ENCODE measurements at places on chromosomes 5 and 9.

GRCh38 chr5:51500-51823 lies 40.5 kb upstream of the PLEKHG4B start:
- DNase-seq: no peak

- DNase-seq: no peak
Observed at GRCh38 chr9:123957731-123958130, 27.8 kb upstream of the DENND1A start.

- no peak for DNase-seq
Observed at GRCh38 chr5:1929108-1929991, 46.6 kb upstream of the IRX4 start.

- no peak for DNase-seq
Observed at GRCh38 chr9:138042640-138043039, 165.1 kb downstream of the CACNA1B start.

- peak; percentile 50 for DNase-seq
Observed at GRCh38 chr9:131278702-131279111, 2.4 kb upstream of the FAM78A start.

- no peak for DNase-seq
Observed at GRCh38 chr9:18390393-18390792, 83.6 kb upstream of the ADAMTSL1 start.

DNA sequence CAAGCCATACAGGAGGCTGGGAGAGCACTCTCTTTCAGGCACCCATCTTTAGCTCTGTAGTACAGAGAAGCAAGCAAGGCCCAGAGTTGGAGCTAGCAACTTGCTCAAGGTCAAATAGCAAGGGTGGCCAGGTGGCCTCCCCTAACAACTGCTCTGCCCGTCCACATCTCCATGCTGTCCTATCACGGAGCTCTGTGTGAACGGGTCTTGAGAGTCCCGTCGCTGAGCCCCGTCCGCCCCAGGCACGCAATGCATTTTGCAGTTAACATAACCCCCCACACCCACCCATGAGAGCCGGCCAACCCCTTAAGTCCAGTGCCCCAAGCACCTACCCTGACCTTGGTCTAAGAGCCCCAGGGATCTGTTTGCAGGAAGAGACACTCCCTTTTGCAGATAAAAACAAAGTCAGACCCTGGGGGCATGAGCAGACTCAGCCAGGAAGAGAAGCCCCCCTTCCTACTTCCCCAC lies 1.5 kb downstream of the RNF44 start:
- no peak for DNase-seq

- no peak for DNase-seq
Observed at GRCh38 chr5:3661755-3662296, 66.2 kb downstream of the IRX1 start.

DNA sequence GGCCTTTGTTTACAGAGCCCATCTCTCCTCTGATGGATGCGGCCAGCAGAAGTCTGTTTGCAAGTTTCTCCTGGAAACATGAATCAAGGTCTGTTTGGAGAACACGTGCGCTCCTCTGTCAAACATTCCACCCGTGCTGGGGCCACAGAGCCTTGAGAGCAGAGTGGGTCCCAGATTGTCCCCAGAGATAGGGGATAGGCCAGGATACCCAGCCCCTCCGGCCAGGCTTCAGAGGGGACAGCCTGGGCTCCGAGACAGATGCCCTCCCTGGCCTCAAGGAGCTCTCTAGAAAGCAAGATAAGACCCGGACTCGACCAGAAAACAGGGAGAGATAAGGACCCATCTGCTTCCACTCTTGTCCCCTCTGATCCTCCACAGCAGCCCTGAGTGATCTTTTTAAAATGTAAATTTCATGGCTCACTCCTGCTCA lies 40.4 kb upstream of the HAND1 start:
- no peak for DNase-seq

GRCh38 chr5:65066387-65067146 lies 297.8 kb downstream of the CWC27 start:
- DNase-seq: no peak

- DNase-seq: no peak
Observed at GRCh38 chr9:79610791-79611614, 39.2 kb downstream of the TLE4 start.

GRCh38 chr5:96708600-96708999 lies 46.4 kb downstream of the CAST start:
- DNase-seq: no peak

- no peak for DNase-seq
Observed at GRCh38 chr9:15543047-15543813, 9.6 kb upstream of the CCDC171 start.

DNA sequence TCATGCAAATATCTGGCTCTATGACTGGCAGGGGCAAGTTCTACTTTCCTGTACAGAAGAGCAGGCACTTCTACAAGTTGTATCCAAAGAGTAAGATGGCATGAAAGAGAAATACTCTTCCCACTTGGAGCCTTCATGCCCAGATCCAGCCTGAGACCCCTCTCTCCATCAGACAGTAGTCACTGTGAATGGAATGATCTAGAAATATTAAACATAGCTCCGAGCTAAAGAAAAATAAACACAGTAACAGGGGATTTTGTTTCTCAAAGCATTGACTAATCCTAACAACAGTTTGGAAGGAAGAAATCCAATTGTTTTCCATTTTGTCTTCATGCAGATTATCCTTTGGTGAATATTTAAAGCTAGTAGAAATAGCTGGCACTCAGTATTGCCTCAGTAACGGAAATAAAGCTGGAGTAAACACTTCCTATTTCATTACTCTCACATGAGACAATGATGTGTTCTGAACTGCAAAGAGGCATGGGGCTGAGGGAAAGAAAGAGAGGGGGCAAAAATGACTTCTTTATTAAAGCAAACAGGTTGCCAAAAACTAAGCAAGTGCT lies 100.0 kb downstream of the SEMA5A start:
- DNase-seq: no peak

GRCh38 chr5:528629-529511 lies 4.6 kb upstream of the SLC9A3 start:
- DNase-seq: no peak

- no peak for DNase-seq
Observed at GRCh38 chr9:95211028-95211427, 106.5 kb downstream of the FANCC start.

GRCh38 chr9:124855944-124856765 lies 2.9 kb downstream of the WDR38 start:
- DNase-seq: no peak

- DNase-seq: peak; percentile 33
Observed at GRCh38 chr5:158074992-158075769, 216.2 kb upstream of the CLINT1 start.

DNA sequence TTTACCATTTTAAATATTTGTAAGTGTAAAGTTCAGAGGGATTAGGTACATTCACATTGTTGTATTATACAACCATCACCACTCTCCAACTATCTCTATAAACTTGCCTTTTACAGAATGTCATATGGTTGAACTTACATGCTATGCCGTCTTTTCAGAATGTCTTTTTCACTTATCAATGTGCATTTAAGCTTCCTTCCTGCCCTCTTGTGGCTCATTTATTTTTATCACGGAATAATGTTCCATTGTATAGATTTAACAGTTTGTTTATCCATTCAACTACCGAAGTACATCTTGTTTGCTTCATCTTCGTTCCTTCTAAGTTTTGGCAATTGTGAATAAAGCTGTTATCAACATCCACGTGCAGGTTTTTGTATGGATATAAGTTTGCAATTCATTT lies 133.3 kb upstream of the C6 start:
- DNase-seq: no peak

DNA sequence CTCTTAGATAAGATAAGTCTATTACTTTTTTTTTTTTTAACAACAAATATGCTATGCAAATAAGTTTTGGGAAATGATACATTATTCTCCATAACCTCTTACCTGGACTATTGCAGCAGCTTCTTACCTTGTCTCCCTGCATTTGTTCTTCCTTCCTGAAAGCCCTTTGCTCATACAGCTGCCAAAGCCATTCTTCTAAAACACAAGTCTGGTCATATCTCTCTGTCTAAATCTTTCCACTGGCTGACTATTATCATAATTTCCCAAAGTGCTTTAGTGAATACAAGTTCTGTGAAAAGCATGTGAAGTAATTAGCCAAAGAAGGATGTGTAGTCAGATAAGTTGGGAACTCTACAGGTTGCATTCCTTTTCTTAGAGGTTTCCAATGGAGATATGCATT lies 115.4 kb upstream of the CNTLN start:
- no peak for DNase-seq

DNA sequence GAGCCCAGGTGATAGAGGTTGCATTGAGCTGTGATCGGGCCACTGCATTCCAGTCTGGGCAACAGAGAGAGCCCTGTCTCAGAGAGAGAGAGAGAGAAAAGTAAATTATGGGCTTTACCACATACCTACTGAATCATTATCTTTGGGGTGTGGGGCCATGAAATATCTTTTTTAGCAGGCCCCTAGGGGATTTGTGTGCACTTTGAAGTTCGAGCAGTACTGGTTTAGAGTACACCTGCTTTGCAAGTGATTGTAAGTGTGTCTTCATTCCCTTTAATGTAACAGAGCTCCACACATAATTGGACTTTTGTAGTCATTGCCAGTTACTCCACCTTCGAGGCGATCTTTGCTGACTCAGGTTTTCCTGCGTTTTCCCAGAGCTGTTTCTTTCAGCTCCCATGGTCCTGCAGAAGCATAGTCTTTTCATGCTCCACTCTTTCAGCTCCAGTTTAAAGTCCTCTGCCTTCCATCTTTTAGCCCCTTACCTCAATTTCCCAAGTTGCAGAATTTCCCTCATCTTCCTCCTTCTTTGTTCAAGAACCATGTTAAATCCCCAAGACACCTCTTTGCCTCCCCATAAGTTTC lies 24.0 kb upstream of the FRMPD1 start:
- DNase-seq: no peak

DNA sequence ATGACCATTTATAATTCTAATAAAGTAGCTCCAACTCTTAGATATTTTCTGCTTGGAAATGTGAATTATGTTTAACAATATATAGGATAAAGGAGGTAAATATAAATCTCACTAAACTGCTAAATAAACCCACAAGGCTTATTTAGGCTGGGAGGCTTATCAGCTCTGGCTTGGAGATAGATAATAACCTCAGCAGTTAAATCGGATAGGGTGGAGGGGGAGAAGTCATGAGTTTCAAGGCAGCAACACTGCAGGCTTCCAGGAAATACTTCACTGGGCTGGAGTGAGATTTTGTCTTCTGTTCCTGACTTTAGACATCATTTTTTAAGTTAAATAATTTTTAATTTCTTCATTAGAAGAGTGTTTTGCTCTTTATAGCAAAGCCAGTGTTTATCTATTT lies 80.0 kb upstream of the ITGA2 start:
- DNase-seq: no peak

GRCh38 chr5:16427587-16427986 lies 38.0 kb downstream of the ZNF622 start:
- DNase-seq: no peak

GRCh38 chr5:79330071-79330470 lies 94.1 kb downstream of the JMY start:
- DNase-seq: no peak

DNA sequence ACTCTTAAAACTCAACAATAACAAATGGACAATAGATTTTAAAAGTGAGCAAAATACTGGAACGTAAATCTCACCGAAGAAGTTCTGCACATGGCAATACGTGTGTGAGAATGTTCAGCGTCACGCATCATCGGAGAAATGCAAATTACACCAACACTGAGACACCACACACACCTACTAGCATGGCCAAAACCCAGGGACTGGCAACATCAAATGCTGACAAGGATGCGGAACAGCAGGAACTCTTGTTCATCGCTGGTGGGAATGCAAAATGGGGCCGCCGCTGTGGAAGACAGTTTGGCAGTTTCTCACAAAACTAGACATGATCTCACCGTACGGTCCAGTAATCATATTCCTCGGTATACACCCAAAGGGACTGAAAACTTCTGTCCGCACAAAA lies 21.6 kb upstream of the CLPTM1L start:
- DNase-seq: no peak

- DNase-seq: no peak
Observed at GRCh38 chr9:114720086-114720676, 38.2 kb upstream of the TEX48 start.

DNA sequence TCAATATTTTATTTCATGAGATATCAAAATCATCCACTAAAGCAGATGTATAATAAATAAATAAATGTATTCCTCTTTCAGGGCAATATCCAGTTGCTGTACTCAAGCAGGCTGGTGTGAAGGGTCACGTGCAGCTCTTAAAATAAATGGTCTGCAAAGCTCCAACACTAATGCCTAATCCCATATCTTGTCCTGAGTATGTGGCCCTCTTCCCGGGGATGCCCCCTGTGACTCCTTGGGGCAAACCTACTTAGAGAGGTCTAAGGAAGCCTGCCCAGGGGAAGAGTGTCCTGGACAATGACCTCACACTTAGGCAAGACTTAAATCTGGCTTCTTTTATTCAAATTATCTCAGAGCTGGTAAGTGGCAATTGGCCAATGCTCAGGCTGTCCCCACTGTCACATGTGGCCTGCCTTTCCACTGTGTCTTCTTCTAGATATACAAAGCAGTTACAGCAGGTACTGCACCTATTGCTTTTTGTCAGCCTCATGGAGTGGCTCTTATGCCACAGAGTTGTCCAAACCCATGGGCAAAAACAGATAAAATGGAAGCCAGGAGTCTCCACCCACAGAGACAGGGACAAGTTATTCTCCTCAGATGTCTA lies 55.3 kb downstream of the SEMA5A start:
- no peak for DNase-seq

- no peak for DNase-seq
Observed at GRCh38 chr5:83494666-83495065, 23.1 kb downstream of the VCAN start.

GRCh38 chr5:32231929-32232328 lies 57.8 kb upstream of the GOLPH3 start:
- no peak for DNase-seq

GRCh38 chr5:172561151-172561550 lies 79.9 kb upstream of the NEURL1B start:
- DNase-seq: no peak

GRCh38 chr9:6880626-6881025 lies 122.9 kb downstream of the KDM4C start:
- DNase-seq: no peak

DNA sequence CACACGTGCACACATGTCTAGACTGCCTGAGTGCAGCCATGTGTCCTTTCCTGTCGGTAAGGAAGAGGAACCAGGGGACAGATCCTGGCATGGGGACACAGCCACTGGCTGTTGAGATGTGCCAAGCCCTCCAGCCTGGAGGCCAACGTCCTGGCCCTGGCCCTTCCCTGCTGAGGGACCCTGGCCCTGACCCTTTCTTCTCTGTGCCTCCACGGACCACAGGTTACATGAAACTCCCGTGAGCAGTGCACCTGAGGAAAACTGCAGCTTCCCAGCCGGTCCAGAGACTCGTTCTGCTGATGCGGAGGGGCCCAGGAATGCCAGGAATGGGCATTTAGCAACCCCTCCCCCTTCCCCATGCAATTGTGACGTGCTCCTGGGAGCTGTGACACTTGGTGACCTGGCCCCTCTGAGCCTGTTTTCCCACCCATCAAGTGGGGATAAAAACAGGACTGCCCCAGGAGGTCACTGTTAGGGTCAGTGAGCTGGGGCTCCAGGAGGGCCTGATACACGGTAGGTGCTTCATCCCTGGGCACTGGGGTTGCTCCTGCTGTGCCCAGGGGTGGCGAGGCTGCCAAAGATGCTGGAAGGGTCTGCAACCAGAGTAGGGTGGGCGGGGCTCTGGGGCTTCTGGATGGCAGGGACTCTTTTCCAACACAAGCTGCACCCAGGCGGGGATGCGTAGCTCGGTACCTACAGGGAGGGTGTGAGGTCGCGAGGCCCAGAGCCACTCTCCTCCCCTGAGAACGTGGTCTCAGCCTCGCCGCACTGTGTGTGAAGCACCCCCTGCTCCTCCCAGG lies 151.5 kb downstream of the C9orf50 start:
- DNase-seq: no peak

GRCh38 chr5:132474131-132474723 lies 16.3 kb downstream of the IRF1 start:
- DNase-seq: no peak

- DNase-seq: no peak
Observed at GRCh38 chr5:160289356-160289651, 23.1 kb downstream of the CCNJL start.

Data from central memory CD4-positive, alpha-beta T cell (primary cell).